Posterior vena cava (tissue), 2 donors: ENCODE measurements at places on chromosomes 6 and 20. TPM values are rescaled to one million over a fixed set of nuclear protein-coding genes. Genes with fewer than 3 reads are reported as not detected.

Gene SOX18
- 47.6 TPM for total RNA-seq

Gene DLL1
- 14.1 TPM for total RNA-seq

Gene TSBP1
- total RNA-seq, result not detected

Gene SLC12A5
- total RNA-seq, result 0.48 TPM

Gene MEP1A
- not detected for total RNA-seq

Gene ZNF334
- 1.1 TPM for total RNA-seq

Gene SPINT4
- total RNA-seq, result not detected

Gene RIMS1
- total RNA-seq, result 23.0 TPM

Gene AKAP7
- 12.0 TPM for total RNA-seq

Gene CRIP3
- 1.00 TPM for total RNA-seq

Gene IYD
- total RNA-seq, result not detected

Gene CPXM1
- total RNA-seq, result 36.6 TPM

Gene SLC22A1
- 1.9 TPM for total RNA-seq

Gene TMEM170B
- 9.5 TPM for total RNA-seq

Gene SCRT2
- total RNA-seq, result not detected

Gene RAB44
- 0.42 TPM for total RNA-seq

Gene SLC44A4
- total RNA-seq, result 0.65 TPM

Gene CST4
- total RNA-seq, result not detected

Gene TMEM74B
- 0.71 TPM for total RNA-seq

Gene COL9A1
- not detected for total RNA-seq

Gene EPB41L1
- 58.2 TPM for total RNA-seq
